GM23338 (cell line): ENCODE measurements at places on chromosomes 7 and 10.

DNA sequence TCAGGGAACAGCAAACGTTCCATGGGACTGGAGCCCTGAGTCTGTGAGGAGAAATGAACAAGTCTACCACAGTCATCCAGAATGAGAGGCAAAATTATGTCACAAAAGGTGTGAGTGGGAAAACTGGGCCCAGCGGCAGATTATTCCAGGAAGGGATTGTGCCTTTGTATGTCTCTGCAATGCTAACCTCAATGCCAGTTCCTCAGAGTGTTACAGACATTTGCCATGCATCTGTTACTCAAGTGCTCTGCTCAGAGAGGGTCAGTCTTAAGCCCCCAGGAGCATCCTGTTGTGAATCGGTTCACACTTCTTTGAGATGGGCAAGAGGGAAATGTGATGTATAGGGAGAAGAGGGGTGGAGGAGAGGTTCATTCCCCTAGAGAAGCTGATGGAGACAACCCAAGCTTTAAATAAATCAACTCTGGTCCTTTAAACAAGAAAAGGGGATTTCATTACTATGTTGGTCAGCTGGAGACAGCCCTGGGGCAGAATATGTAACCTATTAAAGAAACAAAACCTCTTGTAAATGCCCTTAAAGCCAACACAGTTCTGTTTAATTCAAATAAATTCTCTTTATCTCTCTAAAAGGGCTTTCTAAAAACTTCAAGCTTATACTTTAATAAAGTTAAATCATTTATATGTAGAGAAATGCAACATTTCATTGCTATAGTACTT is 85.9 kb upstream of the GRB10 start:
- DNase-seq = no peak

DNA sequence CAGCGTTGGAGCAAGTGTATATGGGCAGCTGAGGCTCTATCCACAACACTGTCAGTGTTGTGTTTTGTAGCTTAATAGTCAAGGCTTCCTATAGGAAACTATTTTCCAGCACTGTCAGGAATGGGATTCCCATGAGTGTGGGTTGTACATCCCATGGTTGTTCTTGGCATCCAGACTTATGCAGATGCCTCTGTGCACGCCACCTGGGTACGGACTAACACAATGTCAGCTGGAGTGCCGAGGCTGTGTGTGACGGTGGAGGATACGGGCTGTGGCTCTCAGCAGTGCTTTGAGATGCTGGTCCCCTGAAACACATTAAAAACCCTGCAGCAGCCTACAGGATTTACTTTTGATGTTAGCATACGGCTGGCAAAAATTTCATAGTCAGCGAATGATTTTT is 350.0 kb downstream of the ACTR3B start:
- no peak for DNase-seq

DNA sequence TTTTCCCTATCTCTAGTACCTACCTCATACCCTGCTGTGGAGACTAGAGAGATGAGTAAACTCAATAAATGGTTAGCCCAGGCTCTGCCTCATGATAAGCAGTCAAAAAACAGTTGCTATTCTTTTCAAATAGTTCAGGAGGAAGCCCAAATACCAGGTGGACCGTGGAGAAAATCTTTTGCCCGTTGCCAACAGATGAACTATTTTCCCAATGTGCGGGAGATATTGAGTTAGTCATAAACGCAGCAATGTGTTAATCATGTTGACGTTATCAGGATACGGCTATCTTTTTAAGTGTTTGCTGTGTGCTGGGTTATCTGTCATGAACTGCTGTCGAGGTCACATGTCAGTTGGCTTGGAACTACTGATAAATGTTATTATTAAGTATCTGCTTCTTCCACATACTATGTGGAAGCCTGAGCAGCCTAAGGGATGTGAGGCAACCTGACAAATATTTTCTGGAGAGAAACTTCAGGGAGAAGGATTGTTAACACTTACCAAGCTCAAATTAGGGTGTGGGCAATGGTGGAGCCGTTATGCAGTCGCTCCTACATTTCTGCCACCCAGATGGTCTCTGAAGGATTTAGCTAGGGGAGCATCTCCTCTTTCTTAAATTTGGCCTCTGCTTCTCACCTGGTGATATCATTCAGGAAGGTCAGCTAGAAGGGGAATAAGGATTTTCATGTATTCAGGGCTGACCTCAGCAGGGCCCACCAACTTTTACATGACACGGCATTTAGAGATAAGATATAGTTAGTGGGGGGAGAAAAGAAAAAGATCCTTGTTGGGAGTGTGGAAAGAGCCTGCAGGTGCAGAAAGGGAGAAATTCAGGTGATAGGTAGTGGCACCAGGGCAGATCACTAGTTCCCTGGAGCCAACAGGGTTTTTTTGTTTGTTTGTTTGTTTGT is 33.5 kb upstream of the SLC26A3 start:
- no peak for DNase-seq

DNA sequence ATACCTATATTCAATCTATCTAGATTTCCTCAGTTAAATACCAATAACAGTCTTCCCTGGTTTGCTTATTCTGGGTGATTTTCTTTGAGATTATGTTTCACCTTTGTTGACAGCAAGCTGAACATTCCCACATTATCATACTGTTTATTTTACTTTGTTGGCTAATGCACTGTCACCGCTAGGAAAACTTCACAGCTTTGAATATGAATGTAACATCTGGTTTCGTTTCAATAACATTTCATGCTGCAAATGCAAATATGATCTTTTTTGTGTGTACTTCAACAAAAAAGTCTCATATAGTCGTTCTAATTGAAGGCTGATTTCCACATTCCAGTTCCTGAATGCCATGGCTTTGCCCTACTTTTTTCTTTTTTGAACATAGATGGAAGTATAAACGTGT is 946.3 kb upstream of the GHITM start:
- DNase-seq = no peak

- DNase-seq = no peak
These were observed 102.8 kb downstream of the PIP4K2A start for GRCh38 chr10:22611425-22612115.

DNA sequence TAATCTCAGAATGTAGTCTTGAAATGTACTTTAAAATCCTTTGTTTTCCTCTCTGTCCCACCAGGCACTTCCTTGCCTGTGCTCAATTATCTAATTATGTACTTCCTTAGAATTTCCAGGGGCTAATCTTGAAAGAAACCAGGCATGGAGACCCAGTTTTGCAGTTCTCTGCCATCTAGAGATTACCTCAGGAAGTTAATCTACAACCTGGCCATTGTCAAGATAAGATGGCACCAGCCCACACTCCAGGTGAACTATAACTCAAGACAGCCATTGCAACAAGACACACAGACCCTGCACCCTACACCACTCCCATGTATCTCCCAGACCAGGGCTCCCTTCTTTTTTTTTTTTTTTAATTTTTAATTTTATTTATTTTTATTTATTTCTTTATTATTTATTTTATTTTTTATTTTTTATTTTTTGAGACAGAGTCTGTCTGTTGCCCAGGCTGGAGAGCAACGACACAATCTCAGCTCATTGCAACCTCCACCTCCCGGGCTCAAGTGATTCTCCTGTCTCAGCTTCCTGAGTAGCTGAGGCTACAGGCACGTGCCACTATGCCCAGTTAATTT is 85.9 kb upstream of the TRIM24 start:
- no peak for DNase-seq

- DNase-seq = no peak
These were observed 249.0 kb downstream of the KCNMA1 start for GRCh38 chr10:77388571-77389100.
